Suppressor macrophage treated with lipopolysaccharide for 4 hours (primary cell): ENCODE measurements at places on chromosomes 3 and 15.

DNA sequence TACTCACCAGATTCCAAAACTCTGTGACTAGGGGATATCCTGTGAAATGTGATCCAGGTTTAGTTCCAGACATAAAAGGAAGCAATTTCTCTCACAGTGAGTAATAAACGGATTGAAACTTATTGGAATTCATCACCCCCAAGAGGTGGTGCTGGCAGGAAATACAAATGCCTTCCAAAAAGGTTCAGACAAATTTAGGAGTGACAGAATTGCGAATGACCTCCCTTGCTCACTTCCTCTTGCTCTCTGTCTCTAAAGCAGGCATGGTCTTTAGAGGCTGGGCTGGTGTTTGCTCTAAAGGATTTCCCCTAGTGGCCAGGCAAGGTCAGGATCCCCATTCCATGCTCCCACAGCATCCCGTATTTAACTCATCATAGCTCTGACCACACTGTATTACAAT, 449.4 kb upstream of the PPP2R3A start:
- peak; percentile 4 for DNase-seq

GRCh38 chr3:61134532-61134931, 116.7 kb downstream of the FHIT start:
- no peak for DNase-seq

DNA sequence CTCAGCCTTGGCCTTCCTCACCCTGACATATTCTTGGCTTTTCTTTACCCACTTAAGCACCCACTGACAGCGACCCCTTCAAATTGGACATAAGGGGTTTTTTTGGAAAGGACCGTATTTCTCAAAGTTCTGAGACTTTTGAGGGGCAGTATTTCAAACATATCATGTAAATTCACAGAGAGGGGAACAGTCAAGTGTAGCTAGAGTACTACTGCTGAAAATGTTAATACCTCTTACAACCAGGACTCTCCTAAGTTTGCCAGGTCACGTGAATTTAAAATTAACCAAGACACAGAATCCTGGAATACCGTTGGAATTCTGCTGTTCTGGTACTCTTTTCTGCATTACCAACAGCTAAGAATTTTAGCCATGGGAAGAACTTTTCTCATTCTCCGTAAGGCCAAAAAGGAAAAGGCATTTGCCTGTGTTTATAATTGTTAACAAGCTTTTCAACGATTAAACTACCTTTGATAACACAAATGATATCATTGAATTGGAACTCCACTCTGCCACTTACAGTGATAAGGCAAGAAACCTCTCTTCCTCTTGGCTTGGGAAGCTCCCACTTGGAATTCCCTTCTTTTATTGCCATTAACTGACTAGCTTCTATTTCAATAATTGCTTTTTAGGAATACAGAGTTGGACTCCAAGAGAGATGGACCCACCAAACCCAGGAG, 597 bp upstream of the GBE1 start:
- no peak for DNase-seq

DNA sequence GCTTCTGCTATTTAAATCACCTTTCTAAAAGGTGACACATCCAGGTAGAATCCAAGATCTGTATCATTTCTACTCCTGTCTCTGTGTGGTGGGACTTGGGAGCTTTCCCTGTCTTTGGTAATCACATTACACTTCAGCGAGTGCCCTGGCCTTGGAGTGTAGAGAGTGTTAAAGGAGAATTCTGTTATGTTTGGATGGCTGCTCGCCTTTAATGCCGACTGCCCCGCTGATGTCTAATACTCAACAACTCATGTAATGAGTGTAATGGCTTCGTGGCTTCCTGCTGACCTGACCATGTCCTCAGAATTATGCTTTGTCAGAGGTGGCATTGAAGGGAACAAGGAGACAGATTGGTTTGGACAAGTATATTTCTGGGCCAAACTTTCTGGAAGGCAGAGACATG, 66.3 kb upstream of the LRTM1 start:
- no peak for DNase-seq

GRCh38 chr3:108202834-108203233, 19.4 kb downstream of the IFT57 start:
- no peak for DNase-seq
